Stimulated activated CD4-positive, alpha-beta T cell treated with anti-CD3 and anti-CD28 coated beads, Interleukin-1b, Interleukin-23, amount 100 ng/mL, for 1 hour (primary cell): ENCODE measurements at places on chromosomes 12 and 14.
A peak's percentile ranks its signal among the peaks of the same experiment; 100 is the strongest.

GRCh38 chr12:77553976-77554619, 276.6 kb upstream of the NAV3 start:
- DNase-seq: no peak

- no peak for DNase-seq
Measured at GRCh38 chr14:99360774-99361595, 89.0 kb upstream of the BCL11B start.

- DNase-seq: no peak
Measured at GRCh38 chr12:132847363-132848356, 19.0 kb upstream of the GOLGA3 start.

DNA sequence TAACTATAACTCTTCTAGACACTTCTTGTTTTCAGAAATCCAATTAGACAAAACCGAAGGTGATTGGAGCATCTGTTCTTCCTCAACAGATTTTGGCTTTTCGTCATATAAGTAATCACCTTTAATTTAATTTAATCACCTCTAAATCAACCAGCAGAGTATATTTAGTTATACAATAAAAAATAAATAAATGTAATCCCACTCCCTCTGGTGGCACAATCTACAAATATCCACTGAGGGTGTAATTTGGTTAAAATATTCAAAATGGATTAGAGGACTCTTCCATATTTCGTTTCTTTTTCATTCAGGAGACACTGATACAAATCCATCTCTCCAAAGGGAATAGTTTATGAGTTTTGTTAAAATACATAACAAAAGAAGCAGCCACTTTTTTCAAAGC, 18.3 kb upstream of the SLC35F4 start:
- DNase-seq: no peak

DNA sequence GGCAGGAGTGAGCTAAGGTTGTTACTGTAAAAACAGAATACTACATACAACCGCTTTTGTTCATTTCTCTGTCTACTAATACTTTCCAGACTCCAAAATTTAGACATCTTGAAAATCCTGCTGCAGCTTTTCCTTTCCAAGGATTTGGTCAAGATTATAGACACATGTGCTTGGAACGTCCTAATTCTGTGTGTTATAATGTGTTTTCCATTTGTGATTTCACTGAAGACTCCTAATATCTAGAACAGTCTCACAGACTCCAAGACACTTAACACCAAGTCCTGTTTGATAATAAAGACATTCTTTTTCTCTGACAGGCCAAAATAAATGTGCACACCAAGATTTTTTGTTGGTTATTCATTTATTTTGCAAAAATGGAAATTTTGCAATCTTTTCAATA, 41.8 kb upstream of the TMTC2 start:
- no peak for DNase-seq

DNA sequence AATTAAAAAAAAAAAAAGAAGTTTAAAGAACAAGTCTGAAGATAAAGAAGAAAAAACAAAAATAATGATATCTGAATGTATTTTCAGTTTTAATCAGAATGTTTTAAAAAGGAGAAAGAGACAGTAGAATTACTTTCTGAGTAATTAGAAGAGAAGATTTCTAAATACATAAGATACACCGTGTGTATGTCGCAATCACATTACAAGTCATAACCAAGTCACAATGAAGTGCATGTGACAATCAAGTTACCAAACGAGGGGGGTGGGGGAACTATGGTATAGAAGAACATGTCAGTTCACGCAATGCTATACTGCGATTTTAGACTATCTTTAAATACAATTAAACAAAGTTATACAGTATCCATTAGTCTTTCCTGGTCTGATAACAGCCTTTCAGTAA, 1464.1 kb upstream of the FLRT2 start:
- DNase-seq: no peak

DNA sequence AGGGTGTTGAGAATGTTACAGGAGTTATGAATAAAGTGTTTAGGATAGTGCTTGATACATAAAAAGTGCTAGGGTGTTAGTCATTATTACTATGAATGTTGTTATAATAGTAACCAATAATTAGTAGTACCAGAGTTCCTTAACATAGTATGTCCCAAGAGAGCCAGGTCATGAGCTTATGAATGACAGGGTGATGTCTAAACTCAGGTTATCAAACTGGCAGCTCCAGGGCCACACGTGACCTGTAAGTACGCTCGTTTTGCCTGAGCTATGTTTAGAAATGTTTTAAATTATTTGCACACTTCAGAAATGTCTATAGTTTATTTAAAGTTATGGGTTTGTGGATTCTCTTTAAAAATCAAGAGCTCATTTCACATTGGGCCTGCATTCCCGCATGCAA, 14.1 kb upstream of the GRIP1 start:
- no peak for DNase-seq

DNA sequence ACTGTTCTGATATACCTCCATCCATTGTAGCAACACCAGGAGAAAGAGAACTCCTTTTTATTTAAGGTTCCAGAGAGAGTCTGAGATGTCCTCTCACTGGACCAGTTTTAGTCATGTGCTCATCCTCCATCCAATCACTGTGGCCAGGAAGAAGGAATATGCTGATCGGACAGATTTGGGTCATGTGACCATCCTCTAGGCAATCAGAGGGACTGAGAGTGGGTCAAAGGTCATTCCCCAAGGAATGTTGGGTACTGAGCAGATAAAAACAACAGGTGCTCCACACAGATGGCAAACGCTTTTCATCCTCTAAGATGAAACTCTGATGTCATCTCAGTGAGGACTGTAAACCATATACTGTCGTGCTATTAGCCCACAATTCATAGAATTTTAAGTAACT, 28.8 kb upstream of the RPH3A start:
- DNase-seq: no peak

- DNase-seq: no peak
Measured at GRCh38 chr12:26845057-26845666, 12.2 kb upstream of the ITPR2 start.

DNA sequence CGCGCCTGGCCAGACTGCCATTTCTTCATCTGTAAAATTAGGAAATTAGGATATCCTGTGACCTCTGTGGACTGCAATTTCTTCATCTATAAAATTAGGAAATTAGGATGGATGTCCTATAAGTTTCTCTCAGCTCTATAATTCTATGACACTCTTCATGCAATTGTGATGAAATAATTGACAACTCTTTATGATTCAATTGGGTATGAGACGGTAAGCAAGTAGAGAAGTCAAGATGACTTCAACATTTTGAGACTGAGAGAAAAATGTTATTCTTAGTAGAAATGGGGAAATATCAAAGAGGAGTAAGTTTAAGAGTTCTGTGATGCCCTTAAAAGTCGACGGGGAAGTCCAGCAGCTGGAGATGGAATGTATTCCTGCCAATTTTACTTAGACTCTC, 12.0 kb downstream of the KIAA0586 start:
- no peak for DNase-seq

DNA sequence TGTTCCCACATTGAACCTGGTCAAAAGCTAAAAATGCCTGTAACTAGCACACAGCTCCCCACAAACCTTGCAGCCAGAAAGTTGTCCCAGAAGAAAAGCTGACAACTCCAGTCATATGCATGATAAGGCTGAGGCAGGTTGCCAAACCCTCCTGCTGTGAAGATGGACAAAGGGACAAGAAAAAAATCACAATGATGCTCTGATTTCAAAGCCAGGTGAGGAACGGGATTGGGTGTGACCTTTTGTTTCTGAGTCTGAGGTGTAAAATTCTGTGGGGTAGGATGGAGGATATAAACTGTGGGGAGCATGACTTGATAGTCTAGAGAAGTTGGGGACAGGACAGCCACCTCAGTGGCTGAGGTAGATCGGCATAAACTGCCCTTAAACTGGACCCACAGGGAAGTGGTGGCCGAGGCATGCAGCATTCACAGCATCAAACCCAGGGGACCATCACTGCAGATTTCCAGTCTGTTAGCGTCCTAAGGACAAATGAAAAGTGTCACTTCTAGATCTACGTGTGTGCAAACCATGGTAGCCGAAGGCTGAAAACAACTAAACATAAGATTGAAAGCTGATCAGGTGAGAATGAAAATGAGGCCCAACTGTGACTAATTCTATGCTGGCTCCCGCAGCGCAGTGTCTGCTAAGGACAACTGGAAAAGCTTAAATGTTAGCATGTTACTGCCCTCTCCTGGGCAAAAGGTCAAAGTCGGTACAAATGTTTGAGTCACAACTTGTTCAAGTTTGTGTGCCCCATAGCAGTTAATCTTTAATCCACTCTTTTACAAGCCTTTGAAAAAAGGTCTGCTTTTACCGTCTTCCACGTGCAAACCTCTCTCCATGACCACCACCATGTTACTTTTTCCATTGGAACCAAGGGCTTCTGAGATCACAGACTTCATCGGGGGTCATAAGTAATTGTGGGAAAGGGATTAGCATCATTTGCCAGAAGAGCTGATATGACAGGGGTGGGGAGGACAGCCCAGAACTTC, 39.8 kb downstream of the GRIN2B start:
- no peak for DNase-seq

DNA sequence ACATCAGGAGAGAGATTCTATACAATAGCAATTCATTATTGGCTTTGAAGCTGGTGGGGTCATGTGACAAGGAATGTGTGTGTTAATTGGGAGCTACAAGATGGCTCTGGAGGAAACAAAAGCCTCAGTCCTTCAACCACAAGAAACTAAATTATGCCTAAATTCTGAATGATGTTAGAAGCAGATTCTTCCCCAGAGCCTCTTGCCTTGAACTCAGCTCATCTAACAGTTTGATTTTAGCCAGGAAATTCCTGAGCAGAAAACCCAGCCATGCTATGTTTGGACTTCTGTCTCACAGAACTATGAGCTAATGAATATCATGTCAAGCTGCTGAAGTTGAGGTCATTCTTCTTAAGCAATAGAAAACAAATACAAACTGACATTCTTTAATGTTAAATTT, 274.7 kb downstream of the SLC6A15 start:
- DNase-seq: no peak

- no peak for DNase-seq
Measured at GRCh38 chr12:11981121-11981733, 89.5 kb upstream of the BCL2L14 start.

GRCh38 chr12:13534645-13535398, 338.3 kb downstream of the EMP1 start:
- peak; percentile 4 for DNase-seq

GRCh38 chr14:35286003-35286600, 6.1 kb upstream of the PSMA6 start:
- DNase-seq: no peak

DNA sequence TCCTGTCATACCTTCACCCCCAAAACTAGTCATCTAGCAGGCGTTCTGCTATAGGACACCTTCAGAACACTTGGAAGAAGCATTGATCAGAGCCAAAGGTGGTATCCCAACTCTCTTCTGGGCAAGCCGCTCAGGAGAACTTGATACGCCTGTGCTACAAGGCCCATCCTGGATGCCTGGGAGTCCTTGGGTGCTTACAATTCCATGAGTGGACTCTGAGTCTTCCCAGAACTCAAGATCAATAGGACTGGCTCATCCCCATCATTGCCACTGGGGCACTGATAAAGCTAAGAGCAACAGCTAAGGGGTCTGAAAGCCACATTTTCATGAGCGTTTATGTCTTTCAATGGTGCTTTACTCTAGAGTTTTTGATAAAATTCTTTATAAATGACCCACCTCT, 1.9 kb downstream of the SPTB start:
- no peak for DNase-seq

DNA sequence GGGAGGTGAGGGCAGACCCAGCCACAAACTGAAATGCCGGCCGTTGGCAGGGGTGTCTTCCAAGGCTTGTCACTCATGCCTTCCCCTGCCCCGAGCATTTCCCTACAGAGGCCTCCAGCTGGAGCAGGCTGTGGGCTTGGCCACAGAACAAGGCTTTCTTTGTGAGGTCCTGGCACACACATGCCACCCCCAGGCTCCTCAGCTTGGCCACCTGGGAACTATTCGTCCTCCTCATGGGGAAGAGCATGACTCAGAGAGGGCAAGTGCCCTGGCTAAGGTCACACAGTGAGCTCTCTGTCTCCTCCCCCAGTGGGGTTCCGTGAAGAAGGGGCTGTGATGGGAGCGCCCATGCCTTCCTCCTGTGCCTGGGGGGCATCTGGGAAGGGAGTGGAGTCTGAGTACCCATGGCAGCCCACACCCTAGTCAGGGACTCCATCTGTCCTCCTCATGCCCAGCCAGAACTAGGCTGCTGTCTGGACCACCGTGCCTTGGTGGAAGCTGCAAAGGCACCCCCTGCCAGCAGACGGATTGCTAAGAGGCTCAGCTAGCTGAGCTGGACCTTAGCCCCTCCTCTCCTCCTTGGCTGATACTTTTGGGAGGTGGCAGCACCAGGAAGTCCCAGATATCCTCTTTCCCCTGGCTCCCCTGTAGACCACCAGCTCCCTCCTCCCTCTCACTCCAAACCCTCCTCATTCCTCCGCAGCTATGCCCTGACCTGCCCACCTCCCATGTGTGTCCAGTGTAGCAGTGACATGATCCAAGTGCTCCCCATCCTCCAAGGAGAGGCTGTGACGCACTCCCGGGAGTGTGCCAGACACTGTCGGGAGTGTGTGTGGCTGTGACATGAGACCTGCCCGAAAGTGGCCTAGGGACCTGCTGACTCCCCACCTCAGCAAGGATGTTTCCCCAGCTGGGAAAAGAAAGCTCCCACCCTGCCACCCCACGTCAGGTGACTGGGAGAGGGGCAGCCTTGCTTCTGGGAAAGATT, 21.4 kb downstream of the ABCB9 start:
- DNase-seq: no peak

DNA sequence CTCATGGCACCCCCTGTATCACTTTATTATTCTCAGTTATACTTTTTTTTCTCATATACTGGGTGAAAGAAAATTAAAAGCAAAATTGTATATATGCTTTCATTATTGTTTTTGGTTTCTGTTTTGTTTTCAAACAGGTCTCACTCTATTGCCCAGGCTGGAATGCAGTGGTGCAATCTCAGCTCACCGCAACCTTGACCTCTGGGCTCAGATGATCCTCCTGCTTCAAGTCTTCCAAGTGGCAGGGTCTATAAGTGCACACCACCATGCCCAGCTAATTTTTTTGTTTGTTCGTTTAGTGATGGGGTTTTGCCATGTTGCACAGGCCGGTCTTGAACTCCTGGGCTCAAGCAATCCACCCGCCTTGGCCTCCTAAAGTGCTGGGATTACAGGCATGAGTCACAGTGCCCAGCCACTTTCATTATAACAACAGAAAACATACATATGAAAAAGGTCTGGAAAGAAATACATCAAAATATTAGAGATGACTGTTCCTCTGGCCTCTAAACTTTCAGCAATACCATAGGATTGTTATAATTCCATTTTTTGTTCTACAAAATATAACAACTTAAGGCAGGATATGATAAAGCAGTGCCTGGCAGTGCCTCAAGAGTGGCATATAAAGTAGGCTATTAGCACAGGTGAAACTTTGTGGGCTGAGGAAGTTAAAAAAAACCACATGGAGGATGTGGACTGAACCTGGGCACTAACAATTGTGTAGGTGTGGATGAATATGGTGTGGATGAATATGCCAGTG, 5.8 kb upstream of the NTN4 start:
- no peak for DNase-seq

DNA sequence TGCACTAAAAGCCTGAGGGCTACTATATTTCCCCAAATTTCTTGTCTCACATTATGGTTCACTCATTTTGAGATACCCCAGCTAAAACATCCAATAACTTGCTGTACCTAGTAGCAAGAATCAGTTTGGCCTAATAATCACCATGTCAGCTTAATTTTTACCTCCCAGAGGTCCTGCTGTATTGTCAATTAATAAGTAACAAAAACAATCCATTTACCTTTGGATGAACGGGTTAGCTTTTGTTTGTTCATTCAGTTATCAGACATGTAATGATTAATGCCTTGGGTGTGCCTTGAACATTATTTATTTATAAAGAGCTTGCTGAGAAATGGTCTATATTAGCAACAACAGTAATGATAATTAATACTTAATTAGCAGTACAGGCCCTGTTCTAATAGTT, 57.0 kb downstream of the MON2 start:
- no peak for DNase-seq
